Cardiac ventricle fibroblast (primary cell): ENCODE measurements at places on chromosomes 13 and 19. TPM values are rescaled to one million over a fixed set of nuclear protein-coding genes. Genes with fewer than 3 reads are reported as not detected.

The IGFL2 gene
- not detected in 2 replicates for total RNA-seq

The NFIX gene
- total RNA-seq = 122 and 124 TPM in 2 replicates

The WDR18 gene
- total RNA-seq = 25.3 and 36.2 TPM in 2 replicates

The PSG2 gene
- not detected in 2 replicates for total RNA-seq

The PRR36 gene
- 0.44 TPM in 1 of 2 replicates, not detected in the other for total RNA-seq

The ZSWIM9 gene
- 1.6 and 4.2 TPM in 2 replicates for total RNA-seq

The PGLYRP2 gene
- not detected in 2 replicates for total RNA-seq

The CYP2A6 gene
- total RNA-seq = not detected in 2 replicates

The PODNL1 gene
- total RNA-seq = 5.7 and 8.3 TPM in 2 replicates

The SPATA13 gene
- total RNA-seq = 8.7 TPM in 2 replicates

The FBXO27 gene
- total RNA-seq = 1.6 and 7.0 TPM in 2 replicates

The PPFIA3 gene
- total RNA-seq = 1.9 and 3.9 TPM in 2 replicates

The ZNF135 gene
- total RNA-seq = 3.9 and 5.3 TPM in 2 replicates

The GNA15 gene
- total RNA-seq = not detected in 2 replicates

The GPR4 gene
- total RNA-seq = 1.8 TPM in 2 replicates

The CHMP2A gene
- total RNA-seq = 133 and 136 TPM in 2 replicates

The CYP4F8 gene
- not detected in 2 replicates for total RNA-seq

The ZNF709 gene
- 1.7 and 1.9 TPM in 2 replicates for total RNA-seq

The TNNI3 gene
- total RNA-seq = not detected in 2 replicates

The CTXN1 gene
- 0.59 and 2.4 TPM in 2 replicates for total RNA-seq

The C3 gene
- 1,308 and 1,917 TPM in 2 replicates for total RNA-seq

The GIPC3 gene
- 0.20 and 0.31 TPM in 2 replicates for total RNA-seq

The CCDC106 gene
- total RNA-seq = 14.9 and 17.8 TPM in 2 replicates

The TUBA3C gene
- not detected in 2 replicates for total RNA-seq

The PSMD8 gene
- total RNA-seq = 134 and 204 TPM in 2 replicates

The ZNF20 gene
- 0.88 and 3.1 TPM in 2 replicates for total RNA-seq

The CA11 gene
- total RNA-seq = 1.3 and 2.5 TPM in 2 replicates

The PSMC4 gene
- total RNA-seq = 60.5 and 65.0 TPM in 2 replicates

The FCHO1 gene
- 0.50 and 0.68 TPM in 2 replicates for total RNA-seq

The KLK12 gene
- not detected in 2 replicates for total RNA-seq

The ONECUT3 gene
- not detected in 2 replicates for total RNA-seq

The ZNF419 gene
- total RNA-seq = 8.7 and 16.9 TPM in 2 replicates

The CCDC70 gene
- not detected in 2 replicates for total RNA-seq

The KLK6 gene
- total RNA-seq = not detected in 2 replicates

The RAB3D gene
- 8.3 and 12.2 TPM in 2 replicates for total RNA-seq

The TEX101 gene
- not detected in 2 replicates for total RNA-seq

The RNASEH2A gene
- total RNA-seq = 4.9 and 6.0 TPM in 2 replicates

The LILRB4 gene
- total RNA-seq = not detected in 2 replicates

The GRIN3B gene
- 0.88 and 1.2 TPM in 2 replicates for total RNA-seq
